ENCODE measurements at places on chromosomes 13 and 19.
A peak's percentile ranks its signal among the peaks of the same experiment; 100 is the strongest.

DNA sequence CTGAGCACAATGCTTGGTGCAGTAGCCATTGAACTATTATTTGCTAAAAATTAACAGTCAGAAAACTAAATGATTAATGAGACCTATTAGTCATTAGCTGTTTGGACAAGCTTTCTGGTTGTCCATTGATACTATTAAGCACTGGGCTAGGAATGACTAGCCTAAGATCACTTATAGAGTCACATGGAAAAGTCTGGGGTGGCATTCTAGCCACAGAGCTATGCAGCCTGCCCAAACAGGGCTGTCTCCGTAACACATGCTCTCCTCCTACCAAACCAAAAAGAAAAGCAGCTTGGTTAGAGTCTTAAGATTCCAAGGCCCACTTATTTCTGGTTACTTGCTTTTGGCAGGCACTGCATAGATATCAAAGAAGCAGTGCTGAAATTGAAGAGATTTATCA is 193.5 kb upstream of the NBEA start:
- no peak for DNase-seq

- peak; percentile 60 for DNase-seq
These were observed 13.0 kb downstream of the PGLYRP1 start for GRCh38 chr19:46009530-46010510.

- DNase-seq: no peak
These were observed 225.4 kb downstream of the PCCA start for GRCh38 chr13:100314132-100314910.

GRCh38 chr19:38708413-38709024 is 35.8 kb downstream of the CAPN12 start:
- DNase-seq: no peak

- DNase-seq: no peak
These were observed 58.5 kb downstream of the ARHGAP35 start for GRCh38 chr19:46919324-46919723.

DNA sequence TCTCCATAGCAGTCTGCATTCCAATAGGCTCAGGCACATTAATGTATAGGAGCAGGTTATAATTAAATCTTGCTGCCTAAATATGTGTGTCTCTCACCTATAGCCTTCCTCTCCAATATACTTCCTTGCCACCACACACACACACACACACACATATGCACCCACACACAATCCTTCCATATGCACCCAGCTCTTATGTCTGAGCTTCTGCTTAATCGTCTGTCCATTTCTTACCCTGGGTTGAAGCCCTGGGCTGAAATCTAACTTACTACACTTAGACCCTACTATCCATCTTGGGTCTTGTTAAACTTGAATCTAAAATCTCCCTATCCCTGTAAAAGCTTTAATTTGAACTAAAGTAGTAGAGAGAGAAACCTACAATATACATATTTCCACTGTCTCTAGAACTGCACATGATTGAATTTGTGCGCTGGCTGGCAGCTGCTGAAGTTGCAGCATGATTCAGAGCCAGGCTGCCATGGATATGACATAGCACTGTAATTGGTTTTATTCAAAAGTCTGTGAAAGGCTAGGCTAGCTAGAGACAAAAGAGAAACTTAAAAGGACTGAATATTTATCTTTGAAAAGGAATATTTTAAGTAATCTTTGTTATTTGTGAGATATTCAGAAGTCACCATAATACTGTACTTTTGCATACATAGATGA is 25.7 kb upstream of the FREM2 start:
- DNase-seq: no peak

DNA sequence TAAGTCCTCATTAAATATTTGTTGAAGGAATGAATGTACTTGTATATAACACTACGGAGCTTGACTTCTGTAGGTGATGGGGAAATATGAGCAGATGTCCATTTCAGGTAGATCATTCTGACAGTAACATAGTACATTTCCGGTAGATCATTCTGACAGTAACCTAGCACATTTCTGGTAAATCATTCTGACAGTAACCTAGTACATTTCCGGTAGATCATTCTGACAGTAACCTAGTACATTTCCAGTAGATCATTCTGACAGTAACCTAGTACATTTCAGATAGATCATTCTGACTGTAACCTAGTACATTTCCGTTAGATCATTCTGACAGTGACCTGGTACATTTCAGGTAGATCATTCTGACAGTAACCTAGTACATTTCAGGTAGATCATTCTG is 2.5 kb downstream of the PHF11 start:
- no peak for DNase-seq

GRCh38 chr19:12647490-12648071 is 19.0 kb downstream of the MAN2B1 start:
- DNase-seq: no peak

DNA sequence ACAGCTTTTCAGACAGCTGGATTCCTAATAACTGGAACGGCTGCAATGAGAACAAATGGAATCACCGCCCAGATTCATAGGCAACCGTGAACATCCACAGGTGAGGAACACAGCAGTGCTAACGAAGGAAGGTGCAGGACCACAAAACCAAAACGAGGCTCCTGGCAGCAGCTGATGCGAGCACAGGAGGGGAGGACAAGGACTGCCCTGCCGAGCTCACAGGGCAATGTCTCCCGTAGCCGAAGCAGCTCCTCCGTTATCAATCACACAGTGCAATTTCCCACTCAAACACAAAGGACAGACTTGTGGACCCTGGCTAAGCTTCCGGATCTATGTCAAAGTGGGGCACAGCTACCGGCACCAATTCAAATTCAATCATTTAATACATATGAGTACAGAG is 70.6 kb downstream of the STK24 start:
- DNase-seq: no peak

DNA sequence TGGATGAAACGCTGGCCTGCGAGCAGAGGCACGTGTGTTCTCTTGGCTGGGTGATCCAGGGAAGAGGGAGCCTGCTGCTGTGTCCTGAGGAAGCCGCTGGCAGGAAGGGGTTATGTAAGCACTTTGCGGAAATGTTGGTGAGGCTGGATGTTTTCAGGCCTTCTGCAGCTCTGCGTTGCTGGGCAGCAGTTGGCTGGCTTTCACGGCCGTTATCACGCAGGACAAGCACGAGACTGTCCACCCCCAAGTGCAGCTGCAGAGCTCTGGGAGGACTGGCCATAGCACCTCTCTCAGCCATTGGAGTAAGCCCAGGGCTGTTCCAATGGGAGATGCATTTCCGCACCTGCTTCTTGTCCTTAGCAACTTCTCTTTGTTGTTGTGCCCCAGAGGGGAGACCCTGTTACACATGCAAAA is 146.9 kb upstream of the SOX21 start:
- DNase-seq: no peak

GRCh38 chr19:5072115-5072514 is 103.2 kb downstream of the KDM4B start:
- no peak for DNase-seq

DNA sequence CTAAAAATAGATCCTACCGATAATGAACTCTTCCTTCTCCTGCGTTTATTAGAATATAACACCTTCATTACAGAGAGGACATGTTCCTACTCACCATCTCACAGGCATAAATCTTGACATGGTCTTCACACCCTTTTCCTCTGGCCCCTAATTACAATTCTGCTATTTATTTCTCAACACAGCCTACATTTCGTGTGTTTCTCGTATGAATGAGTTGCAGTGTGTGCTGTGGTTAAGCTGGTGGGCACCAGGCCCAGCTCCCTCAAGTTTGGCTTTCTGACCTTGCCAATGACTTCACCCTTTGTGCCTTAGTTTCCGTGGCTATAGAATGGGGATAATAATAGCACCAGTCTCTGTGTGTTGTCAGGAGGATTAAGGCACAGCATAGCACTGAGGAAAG is 12.3 kb upstream of the KATNAL1 start:
- no peak for DNase-seq

DNA sequence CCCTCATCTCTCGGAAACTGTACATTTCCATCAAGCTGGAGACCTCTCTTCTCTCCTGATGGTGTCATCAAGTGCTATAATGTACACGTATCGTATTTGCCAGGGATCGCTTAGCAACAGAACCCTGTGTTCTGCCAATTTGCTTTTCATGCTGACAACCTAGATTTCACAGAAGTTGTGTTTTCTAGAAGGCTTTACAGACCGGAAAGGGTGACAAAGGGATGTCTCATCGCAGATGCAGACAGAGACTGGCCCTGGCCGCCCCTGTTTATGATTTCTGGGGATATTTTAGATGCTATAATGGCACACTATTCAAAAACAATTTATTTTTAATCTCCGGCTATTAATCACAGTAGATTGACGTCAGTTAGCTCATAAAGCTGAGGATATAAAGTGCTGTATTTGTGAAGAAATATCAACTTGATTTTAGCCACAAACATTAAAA is 291.4 kb downstream of the IRS2 start:
- DNase-seq: no peak

- no peak for DNase-seq
These were observed 325.5 kb downstream of the KCNRG start for GRCh38 chr13:50340551-50341287.

DNA sequence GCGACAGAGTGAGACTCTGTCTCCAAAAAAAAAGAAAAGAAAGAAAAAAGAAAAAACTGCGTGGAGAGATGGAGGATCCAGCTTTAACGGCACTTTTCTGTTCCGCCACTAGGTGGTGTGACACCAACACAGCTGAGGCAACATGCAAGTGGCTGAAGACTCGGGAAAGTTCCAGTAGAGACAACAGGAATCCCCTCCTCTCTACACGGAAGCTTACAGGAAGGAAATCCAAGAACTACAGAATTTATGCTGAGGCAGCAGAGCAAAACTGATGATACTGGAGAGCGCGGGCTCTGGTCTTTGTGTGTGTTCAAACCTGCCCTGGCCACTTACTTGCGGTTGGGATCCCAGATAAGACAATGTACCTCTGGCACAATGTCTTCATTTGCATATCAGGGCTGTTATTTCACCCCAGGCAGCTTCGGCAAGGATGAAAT is 9.9 kb downstream of the RANBP3 start:
- DNase-seq: peak; percentile 48

GRCh38 chr13:43316946-43317353 is 293.6 kb downstream of the DNAJC15 start:
- no peak for DNase-seq

DNA sequence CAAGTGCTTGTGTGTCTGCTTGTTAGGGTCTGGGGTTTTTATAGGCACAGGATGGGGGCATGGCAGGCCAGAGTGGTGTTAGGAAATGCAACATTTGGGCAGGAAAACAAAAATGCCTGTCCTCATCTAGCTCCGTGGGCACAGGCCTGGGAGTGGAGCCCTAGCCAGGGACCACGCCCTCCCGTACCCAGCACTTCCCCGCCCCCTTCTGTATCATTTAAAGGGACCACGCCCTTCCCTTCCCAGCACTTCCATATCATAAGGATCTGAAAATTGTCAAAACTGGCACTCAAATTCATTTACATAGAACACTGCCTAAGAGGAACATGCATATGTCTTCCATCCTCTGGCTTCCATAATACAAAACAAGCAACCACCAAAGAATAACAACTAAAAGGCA is 185.8 kb downstream of the B3GLCT start:
- no peak for DNase-seq

DNA sequence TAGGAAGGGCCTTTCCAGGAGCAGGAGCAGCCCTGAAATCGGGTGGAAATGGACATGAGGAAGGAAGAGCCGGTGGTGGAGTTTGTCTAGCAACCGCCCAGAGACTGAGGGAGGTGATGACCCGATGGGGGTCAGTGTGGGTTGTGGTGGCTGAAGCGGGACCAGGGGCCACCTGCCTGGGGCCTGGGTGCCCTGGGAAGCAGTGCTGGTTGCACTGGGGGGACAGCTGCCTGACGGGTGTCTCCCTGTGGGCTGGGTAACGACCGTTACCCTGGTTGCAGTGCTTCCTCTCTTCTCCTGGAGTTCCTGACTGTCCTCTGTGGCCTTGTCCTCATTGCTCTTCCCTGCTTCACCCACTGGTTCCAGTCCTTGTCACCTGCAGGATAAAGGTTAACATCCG is 13.0 kb downstream of the ZNF536 start:
- no peak for DNase-seq

DNA sequence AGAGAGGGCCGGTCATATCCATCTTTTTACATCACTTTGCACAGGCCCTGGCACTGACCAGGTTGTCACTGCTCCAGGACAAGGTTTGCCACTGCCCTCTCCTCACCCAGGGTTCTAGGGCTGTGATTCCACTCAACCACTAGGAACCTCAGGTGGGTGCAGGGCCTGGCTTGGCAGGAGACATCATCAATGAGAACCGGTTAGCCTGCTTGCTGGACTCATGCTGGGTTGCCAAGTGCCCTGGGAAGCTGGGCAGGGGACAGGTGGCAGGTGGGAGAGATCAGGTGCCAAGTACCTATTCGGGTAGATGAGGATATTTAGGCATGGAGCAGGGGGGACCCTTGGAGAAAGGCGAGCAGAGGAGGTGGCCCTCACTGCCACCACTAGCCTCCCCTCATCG is 4.2 kb upstream of the CERS4 start:
- DNase-seq: no peak

GRCh38 chr13:22108283-22108942 is 437.5 kb downstream of the FGF9 start:
- no peak for DNase-seq

DNA sequence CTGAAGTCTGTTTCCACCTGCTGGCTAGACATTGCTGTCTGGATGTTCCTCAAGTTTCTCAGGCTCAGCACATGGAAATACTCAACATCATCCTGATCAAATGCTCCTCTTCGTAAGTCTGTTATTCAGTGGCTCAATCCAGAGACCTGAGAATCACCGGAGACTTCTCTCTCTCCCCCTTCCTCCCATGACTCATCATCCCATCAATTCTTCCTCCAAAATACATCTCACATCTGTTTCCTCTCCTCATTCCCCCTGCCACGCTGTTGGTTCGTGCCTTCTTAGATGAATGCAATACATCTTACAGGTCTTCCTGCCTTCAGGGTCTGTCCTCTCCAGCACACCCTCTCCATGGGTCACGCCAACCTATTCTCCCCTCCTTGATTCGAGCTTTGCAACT is 7.4 kb upstream of the RXFP2 start:
- DNase-seq: no peak

DNA sequence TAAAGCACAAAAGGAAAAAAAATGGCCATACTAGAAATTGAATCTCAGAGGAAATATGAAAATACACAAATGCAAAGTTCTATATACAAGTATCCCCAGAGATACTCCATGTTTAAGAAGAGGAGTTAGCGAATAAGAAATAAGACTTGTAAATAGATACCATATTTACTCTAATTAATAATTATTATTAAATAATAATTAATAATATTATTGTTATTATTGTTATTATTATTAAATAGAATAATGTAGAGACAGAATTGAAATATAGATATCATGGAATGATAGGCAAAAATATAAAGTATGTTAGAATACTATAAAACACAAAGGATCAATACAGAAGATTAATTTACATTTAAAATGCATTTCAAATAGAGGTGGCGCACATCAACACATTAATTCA is 1047.5 kb upstream of the MIR17HG start:
- DNase-seq: no peak

GRCh38 chr19:31337008-31337914 is 12.0 kb downstream of the TSHZ3 start:
- no peak for DNase-seq

- DNase-seq: no peak
These were observed 676 bp downstream of the CD320 start for GRCh38 chr19:8307400-8307964.

- no peak for DNase-seq
These were observed 49.2 kb upstream of the TRPC4 start for GRCh38 chr13:37918751-37919150.

All from naive thymus-derived CD8-positive, alpha-beta T cell (primary cell).